ENCODE measurements at places on chromosomes 7 and 10.
A peak's percentile ranks its signal among the peaks of the same experiment; 100 is the strongest.

DNA sequence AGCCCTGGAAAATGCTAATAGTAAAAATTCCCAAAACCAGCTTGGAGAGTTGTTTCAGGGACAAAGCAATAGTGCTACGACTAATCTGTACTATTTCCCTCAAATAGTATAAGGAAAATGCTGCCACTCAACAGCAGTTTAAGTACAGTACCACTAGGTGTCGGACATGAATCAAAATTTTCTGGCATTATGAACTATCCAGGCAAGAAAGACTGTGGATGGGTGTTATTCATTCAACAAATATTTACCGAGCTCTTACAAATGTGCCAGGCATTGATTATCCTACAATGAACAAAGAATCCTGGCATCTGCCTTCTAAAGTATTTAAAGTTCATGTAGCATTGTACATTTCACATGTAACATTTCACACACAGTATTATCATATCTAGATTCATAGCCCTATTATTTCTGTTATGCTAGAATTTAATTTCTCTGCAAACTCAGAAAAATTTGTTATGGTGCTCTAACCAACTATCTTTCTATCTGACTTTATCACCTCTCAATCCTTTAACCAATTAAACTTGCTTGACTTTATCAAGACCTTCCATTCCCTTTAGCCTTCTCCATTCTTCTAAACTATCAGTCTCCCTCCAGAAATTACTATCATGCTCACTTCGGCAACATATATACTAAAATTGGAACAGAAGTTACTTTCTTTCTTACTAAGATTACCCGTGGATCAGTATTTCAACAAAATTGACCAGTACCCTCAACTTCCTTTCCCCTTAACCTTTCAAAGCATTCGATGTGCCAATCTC is 80.6 kb downstream of the ARHGAP21 start:
- peak; percentile 79 for DNase-seq

DNA sequence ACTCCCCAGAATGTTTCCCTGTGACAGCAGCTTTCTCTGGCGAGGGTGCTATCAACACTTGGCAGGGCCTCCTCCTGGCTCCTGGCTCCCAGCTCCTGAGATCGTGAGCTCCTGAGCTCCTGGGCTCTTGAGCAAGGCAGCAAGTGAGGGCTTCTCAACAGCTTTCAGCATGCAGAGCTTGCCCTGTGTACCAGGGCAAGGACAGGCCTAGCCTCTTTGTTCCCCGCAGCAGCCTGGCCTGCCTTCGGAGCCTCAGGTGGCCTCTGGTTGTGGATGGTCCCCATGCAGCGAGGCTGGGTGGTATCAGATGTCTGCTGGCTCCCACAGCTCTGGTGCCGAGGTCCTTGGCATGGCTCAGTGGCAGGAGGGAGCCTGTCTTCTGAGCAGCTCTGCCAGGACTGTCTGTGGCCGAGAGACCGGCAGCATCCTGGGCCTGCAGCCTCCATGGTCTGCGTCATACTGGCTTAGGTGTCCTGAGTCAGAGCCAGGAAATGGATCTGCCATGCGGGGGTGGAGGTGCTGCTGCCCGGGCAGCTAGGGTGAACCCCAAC is 44.2 kb downstream of the ZMIZ1 start:
- DNase-seq = no peak

DNA sequence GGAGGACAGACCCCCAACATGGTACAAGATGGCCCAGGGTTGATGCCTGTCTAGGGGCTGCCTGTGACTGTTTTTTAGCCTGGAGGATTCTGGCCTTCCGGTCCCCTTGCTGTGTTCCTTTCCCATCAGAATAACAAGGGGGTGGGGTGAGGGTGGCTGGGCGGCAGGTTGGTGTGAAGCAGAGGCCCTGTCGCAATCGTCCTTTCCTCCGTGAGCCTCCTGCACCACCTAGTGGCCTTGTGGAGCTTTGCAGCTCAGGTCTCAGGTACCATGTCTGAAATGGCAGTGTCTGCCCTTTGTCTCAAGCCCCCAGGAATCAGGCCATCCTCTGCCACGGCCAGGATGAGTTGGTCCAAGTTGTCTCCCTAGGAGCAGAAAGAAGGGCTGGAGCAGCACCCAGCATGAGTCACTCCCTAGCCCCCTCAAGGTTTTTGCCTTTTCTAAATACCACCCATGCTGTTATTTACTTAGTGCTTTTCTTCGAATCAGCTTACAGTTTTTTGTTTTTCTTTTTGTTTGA is 24.2 kb downstream of the TACR2 start:
- peak; percentile 91 for DNase-seq

GRCh38 chr7:128167042-128167701 is 73.9 kb upstream of the LEP start:
- no peak for DNase-seq

GRCh38 chr10:98880971-98881370 is 354.7 kb downstream of the HPSE2 start:
- DNase-seq = no peak

GRCh38 chr10:12499076-12499986 is 150.0 kb downstream of the CAMK1D start:
- DNase-seq = no peak

GRCh38 chr7:7221599-7222038 is 39.3 kb downstream of the C1GALT1 start:
- no peak for DNase-seq

- DNase-seq = no peak
Observed at GRCh38 chr7:23691320-23691719, 11.3 kb downstream of the FAM221A start.

DNA sequence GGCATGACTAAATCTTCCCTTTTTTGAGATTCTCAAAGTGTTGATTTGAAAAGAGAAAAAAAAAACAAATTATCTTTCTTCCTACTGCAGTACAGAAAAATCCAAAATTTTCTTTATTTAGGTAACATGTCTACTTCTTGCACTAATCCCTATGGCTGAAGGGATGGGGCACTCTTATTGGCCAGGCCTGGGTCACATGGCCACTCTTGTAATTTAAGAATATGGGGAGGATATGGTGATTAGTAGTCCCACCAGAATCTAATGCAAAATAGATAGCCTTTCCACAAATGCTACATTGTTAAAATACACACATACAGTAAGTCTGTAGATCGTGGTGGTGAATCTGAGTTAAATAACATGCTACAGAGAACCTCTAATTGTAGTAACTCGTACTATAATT is 7.0 kb upstream of the PALS2 start:
- no peak for DNase-seq

- DNase-seq = peak; percentile 58
Observed at GRCh38 chr7:105808703-105809590, 67.5 kb downstream of the ATXN7L1 start.

DNA sequence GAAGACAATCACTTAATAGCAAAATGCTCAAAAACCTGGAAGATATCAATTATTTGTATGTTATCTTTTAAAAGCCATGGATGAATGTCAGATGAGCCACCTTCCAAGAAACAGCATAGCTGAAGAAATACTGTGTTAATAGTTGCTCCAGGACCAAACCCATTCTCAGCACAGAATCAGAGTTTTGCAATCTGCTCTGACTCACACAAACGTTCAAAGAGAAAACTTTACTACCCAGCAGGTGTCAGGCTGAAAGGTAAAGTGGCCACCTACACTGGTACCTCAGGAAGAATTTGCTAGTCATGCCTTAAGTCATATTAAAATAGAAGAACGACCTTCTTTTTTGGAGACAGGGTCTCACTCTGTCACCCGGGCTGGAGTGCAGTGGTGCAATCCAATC is 526.5 kb downstream of the PARD3 start:
- DNase-seq = no peak

Data from HT-29 (cell line).